Stimulated activated CD8-positive, alpha-beta memory T cell treated with anti-CD3 and anti-CD28 coated beads, Interleukin-7, amount 100 ng/mL, for 4 hours (primary cell): ENCODE measurements at places on chromosomes 4 and X.

- DNase-seq, result no peak
Observed at GRCh38 chr4:121156822-121157769, 7.0 kb downstream of the TNIP3 start.

GRCh38 chrX:39826813-39827543 lies 270.8 kb downstream of the BCOR start:
- no peak for DNase-seq

- DNase-seq, result no peak
Observed at GRCh38 chrX:7447801-7448499, 300.0 kb upstream of the PUDP start.

- no peak for DNase-seq
Observed at GRCh38 chr4:186205156-186205555, 13.8 kb downstream of the CYP4V2 start.

DNA sequence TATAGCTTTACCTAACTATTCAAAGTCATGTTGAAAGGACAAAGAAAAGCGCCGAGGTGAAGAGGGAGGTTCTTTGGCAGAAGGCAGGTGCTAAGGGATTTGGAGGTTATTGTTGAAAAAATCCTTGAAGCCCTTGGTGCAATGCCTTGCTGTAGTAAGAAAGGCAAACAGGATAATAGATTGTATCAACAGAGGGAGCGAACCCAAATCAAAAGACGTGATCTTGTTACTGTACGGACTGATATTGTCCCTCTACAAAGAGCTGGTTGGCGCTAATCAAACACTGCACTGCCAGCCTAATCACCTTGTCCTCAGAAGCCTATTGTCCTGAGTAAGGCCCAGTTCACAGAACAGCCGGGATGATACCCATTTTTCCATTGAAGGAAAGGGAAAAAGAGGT lies 182.9 kb downstream of the ZIC3 start:
- no peak for DNase-seq

DNA sequence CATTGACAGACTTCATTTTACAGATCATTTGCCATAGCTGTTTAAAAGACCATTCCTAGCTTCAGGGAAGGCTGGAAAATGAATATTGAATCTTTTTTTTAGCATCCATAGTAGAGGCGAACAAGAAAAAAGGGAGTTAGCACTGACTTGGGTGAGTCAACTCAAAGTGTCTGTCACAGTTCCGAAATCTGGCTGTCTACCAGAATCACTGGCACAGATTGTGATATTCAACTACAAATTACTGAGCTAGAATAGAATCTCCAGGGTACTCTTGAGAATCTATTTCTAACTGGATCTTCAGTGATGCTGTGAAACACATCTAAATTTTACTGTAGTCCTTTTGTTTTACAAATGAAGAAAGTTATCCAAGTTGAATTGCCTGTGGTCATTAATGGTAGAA lies 31.5 kb downstream of the SEC24B start:
- no peak for DNase-seq

GRCh38 chrX:42567268-42567667 lies 210.7 kb downstream of the PPP1R2C start:
- no peak for DNase-seq

- no peak for DNase-seq
Observed at GRCh38 chrX:128759745-128760144, 707.5 kb upstream of the ACTRT1 start.

GRCh38 chr4:155305619-155306018 lies 71.1 kb downstream of the MAP9 start:
- DNase-seq, result no peak

DNA sequence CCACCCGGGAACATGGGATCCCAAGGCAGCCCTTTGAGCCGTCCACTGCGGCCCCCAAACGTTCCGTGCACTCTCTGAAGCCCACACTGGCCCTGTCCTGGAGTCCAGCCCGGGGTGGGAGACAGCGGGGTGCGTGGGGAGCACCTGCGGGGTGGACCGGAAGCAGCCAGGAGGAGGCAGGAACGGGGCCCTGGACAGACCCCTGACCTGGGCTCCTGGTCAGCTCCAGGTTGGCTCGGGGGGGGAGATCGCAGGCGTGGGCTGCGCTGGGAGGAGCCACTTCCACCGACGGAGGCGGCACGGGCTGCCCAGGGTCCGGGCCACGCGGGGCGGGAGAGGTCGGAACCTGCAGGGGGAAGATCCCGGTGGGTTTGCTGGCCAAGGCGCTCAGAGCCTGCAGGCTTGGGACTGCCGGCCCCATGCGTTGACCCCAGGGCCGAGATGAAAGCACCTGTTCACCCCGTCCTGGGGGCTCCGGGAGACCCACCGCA lies 5.7 kb upstream of the PLCXD1 start:
- DNase-seq, result no peak

DNA sequence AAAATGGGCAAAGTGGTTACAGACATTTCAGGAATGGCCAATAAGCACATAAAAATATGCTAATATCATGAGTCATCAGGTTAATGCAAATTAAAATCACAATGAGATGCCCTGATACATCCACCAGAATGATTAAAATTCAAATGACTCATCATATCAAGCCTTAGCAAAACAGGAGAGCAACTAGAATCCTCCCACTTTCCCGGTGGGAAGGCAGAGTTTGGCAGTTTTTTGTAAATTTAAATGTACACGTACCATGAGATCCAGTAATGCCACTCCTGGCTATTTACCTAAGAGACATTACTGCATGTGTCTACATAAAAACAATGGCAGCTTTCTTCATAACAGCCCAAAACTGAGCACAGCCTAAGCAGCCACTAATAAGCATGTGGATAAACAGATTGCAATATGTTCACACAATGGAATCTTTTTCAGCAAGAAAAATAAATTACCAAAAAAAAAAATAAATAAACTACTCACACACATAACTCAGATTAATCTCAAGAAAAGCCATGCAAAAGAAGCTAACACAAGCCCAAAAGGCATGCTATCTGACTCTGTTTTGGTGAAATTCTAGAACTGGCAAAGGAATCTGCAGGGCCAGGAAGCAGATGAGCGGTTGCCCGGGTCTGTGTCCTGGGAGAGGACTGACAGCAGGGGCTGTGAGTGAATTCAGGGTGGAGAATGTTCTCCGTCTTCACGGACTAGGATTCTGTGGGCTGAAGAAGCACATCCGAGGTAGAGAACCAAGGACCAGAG lies 48.8 kb downstream of the AFAP1 start:
- no peak for DNase-seq

DNA sequence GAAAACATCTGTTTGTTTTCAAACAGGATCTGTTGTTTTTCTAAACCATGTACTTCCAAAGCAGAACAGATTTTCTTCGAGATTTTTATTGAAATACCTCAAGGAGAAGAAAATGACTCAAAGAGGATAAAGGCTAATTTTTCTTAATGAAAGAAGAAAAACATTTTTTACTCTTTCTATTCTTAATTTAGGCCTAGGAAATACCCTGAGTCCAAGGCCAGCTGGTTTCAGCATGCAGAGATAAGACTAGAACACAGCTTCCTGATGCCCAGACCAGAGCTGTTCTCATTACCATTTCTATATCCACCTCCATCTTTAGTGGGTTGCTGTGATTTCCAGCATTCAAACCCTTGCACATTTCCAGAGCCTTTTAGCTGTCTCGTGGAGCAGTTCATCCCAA lies 18.3 kb downstream of the GAB1 start:
- DNase-seq, result no peak

DNA sequence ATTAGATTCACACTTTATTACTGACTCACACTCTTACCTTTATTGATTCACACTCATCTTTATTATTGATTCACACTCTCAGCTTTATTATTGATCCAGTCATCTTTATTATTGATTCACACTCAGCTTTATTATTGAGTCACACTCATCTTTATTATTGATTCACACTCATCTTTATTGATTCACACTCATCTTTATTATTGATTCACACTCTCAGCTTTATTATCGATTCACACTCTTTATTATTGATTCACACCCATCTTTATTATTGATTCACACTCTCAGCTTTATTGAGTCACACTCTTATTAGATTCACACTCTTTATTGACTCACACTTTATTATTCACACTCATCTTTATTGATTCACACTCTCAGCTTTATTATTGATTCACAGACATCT lies 31.3 kb downstream of the HTRA3 start:
- no peak for DNase-seq

DNA sequence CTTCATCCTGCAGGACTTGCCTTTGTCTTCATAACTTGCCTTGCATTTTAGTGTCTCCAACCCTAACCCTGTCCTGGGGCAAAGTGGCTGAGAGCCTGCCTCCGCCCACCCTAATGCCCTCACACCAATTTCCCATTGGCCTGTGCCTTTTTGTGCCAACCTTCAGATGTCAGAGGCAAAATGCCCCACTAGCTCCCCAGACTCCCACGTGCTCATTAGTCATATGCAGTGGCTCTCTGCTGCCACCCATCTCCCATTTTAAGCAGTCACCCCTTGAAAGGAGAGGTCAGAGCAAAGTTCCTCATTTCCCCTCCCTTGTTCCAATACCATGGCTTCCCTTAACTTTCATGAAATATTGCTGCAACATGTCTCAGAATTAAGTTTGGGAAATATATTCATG lies 74.8 kb upstream of the PASD1 start:
- DNase-seq, result no peak

GRCh38 chr4:168045354-168045753 lies 47.0 kb upstream of the ANXA10 start:
- no peak for DNase-seq

GRCh38 chr4:127776620-127777019 lies 5.5 kb upstream of the HSPA4L start:
- DNase-seq, result no peak

GRCh38 chr4:99755223-99755944 lies 61.2 kb upstream of the DAPP1 start:
- DNase-seq, result no peak

- peak; percentile 7 for DNase-seq
Observed at GRCh38 chrX:119605464-119606279, 552 bp downstream of the NKRF start.

DNA sequence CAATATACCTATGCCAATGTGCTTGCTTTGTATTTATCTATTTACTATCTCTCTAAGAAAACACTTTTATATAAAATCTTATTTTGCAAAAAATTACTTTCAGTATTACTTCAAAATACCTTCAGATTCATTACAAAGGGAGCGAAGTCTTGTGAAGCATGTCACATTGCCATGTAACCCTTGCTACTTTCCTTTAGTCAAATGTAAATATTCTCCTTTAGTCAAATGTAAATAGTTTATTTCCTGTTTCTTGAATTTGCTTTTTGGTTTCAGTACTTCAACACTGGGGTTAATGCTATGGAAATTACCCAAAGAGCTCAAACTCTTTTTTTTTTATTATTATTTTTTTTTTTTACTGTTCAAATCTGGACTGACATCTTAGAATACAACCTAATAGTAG lies 383.3 kb downstream of the GRXCR1 start:
- DNase-seq, result no peak

GRCh38 chrX:48711929-48712505 lies 15.5 kb downstream of the SUV39H1 start:
- DNase-seq, result no peak

DNA sequence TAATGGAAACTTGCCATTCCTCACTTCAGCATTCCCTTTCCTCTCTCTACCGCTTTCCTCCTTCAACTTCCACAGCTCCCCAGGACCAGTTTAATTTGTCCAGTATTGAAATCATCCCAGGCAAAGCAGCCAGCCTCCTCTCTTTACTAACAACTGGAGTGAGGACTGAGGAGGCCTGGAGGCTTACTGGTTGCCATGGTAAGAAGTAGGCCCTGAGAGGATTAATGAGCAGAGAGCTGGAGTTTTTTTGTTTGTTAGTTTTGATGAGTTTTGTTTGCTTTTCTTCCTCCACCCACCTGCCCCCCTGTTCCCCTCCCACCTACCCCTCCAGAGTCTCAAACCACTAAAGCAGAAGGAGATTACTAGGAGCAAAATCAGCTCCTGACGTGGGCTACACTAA lies 29.5 kb upstream of the PLP1 start:
- no peak for DNase-seq

GRCh38 chr4:53376900-53377299 lies 541 bp upstream of the FIP1L1 start:
- no peak for DNase-seq

GRCh38 chr4:1572010-1572385 lies 112.1 kb downstream of the FAM53A start:
- no peak for DNase-seq

DNA sequence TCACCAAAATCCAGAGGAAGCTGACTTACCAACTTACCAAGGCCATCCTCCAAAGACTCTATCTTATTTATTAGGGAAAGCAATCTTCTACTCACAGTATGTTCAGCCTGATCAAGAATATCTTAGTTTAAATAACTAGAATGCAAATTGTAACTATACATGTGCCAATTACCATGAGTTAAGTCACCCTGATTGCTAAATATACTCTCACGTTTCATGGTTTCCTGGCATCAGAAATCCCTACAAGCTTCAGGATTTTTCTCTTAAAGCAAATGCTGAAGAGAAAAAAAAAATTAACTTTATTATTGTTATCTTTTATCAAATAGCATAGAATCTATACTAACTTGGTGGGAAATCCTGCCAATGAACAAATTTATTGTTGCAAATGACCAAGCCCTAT lies 63.0 kb upstream of the MXD4 start:
- no peak for DNase-seq

DNA sequence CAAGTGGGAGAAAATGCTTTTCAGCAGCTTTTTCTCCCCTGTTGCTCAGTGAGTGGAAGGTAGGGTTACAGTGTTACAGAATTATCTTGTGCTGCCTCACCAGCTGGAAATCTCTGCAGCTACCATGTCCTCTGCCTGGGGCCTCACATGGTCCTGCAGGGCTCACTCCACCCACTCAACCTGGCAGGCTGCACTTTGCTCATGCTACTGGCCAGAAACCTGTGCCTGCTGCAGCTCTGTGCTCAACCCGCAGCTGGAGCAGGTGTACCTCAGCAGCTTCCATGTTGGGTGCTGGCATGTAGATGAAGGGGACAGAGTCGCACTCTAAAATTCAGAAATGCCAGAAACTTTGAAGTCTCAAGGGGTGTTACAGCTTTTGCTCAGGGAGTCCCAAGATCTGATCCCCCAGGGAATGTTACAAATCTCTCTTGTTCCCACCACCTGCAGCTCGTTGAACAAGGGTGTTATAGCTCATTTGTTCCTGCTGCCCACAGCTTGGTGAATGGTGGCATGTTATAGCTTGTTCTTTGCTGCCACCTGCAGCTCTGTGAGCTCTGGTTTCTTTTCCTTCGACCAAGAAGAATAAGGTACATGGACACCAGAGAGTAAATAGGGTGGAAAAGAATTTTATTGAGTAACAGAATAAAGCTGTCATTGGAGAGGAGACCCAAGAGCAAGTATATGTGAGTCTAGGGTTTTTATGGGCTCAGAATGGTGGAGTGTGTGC lies 845.8 kb downstream of the TECRL start:
- DNase-seq, result no peak
